Left ventricle myocardium inferior (tissue), 1 donor: ENCODE measurements at places on chromosomes 7 and 10.

DNA sequence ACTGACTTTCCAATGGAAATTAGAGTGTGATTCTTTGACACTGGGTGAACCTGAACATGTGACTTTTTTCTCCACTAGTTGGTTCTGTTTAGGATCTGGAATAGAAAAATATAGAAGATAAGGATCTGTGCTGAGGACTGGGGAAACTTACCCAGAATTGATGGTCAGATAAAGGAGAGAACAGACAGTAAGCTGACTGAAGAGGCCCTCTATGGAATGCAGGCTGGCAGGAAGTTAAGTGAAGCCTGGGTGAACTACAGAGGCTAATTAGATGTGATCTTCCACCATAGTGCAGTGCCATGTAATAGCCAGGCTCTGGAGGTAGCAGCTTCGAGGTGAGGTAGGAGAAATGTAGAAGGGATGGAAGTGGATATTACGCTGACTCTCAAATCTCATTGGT, 455.3 kb downstream of the PLXDC2 start:
- DNase-seq = no peak

DNA sequence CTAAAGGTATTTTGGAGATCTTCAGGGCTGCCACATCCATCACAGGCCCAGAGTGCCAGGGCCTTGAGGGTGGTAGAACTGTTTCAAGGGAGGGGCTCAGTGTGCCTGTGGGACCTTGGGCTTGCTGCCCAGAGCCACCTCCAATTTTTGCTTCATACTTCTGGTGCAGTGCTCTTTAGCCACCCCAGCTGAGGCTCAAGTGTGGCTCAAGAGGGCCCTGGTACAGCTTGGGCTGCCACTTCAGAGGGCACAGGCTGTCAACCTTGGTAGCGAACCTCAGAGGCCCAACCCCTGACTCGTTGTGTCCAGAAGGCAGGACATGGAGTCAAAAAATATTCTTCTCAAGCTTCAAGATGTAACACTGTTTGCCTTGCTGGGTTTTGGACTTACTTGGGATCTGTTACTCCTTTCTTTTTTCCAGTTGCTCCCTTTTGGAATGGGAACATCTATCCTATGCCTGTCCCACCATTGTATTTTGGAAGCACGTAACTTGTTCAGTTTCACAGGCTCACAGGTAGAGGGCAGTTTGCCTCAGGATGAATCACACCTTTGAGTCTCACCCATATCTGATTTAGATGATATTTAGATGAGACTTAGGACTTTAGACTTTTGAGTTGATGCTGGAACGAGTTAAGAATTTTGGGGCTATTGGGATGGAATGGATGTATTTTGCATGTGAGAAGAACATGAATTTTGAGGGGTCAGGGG, 224.8 kb downstream of the RPS24 start:
- no peak for DNase-seq

GRCh38 chr10:17236468-17237148, 8.6 kb downstream of the VIM start:
- DNase-seq = no peak

DNA sequence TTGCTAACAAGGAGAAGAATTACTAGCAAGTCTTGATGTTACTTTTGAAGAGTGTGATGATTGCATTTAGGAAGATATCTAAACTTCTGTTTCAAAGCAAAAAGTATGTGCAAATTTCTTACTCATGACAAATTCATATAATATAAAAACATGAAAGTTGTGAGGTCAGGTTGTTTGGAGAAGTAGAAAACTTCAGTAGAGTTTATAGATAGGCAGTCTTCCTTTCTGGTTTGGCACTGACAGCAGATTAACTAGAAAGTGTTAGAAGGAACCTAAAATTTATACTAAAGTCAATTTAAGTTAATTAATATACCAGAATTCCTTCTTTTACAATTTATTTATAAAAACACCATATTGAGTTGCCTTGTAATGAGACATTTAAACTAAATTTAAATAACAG, 16.9 kb downstream of the PTEN start:
- DNase-seq = no peak

DNA sequence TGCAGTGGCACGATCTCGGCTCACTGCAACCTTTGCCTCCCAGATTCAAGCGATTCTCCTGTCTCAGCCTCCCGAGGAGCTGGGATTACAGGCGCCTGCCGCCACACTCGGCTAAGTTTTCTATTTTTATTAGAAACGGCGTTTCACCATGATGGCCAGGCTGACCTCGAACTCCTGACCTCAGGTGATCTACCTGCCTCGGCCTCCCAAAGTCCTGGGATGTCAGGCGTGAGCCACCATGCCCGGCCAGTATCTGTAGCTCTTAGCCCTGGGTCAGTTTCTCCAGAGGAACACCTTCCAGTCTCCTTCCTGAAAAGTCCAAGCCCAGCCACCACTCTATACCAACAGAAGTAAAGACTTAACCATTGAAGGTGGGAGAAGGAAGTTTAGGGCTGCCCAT, 15.2 kb upstream of the ZKSCAN1 start:
- DNase-seq = no peak
